ENCODE measurements at places on chromosomes 1 and 21.
A peak's percentile ranks its signal among the peaks of the same experiment; 100 is the strongest.

DNA sequence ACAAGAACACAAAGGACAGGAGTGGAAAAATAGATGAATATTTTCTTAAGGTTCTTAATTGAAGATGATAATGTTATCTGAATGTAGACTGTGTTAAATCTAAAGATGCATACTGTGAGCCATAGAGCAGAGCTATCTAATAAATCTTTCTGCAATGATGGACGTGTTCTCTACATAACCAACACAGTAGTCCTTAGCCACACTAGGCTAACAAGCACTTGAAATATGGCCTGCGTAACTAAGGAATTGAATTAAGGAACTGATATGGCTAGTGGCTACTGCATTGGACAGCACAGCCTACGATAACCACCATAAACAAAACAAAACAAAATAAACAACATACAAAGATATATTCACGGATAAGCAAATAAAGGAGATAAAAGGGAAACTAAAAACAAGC, 181.3 kb downstream of the LYPLAL1 start:
- DNase-seq = no peak

GRCh38 chr21:25561668-25562641, 45.3 kb downstream of the MRPL39 start:
- peak; percentile 57 for DNase-seq

- no peak for DNase-seq
Measured at GRCh38 chr1:88984569-88984968, 7.9 kb downstream of the KYAT3 start.

- DNase-seq = peak; percentile 11
Measured at GRCh38 chr1:144101397-144102045, 129.7 kb upstream of the FAM72C start.

DNA sequence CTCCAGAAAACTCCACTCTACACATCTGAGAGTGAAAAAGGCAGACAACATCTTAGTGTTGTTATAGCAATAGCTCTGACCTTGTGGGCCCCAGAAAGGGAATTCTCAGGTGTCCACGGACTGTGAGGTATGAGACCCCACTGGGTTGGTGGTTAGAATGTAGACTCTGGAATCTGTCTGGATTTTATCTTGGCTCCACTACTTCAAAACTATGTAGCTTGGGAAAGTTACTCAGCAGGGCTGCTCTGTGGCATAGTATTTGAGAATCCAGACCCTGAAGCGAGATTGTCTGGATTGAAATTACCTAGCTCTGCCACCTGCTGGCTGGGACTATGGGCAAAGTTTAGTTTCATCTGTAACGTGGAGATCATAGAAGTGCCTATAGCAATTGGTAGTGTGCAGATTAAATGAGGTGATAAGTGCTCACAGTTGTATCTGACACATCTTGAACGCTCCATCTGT, 25.8 kb downstream of the PRDM2 start:
- DNase-seq = peak; percentile 25

DNA sequence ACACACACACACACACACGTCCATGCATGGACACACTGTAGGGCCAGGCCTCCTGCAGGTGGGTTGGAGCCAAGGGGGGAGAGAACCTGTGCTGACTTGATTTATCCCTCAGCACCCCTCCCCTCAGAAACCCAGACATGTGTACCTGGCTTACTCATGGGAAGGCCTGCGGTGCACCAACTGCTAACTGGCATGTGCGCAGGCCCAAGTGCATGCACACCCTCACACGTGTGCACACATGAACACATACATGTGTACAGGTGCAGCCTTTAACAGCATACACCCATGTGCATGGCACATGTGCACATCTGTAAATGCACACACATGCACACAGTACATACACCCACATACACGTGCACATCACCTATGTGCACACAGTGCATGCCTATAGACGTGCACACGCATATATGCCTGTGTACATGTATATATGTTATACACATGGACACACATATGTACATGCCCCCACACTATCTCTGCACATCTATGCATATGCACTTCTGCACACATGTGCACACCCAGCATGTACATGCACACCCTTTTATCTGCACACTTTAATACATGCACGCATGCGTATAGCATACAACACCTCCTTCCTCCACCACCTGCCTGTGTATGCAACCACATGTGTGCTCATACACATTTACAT, 67.5 kb downstream of the TRIM11 start:
- no peak for DNase-seq

DNA sequence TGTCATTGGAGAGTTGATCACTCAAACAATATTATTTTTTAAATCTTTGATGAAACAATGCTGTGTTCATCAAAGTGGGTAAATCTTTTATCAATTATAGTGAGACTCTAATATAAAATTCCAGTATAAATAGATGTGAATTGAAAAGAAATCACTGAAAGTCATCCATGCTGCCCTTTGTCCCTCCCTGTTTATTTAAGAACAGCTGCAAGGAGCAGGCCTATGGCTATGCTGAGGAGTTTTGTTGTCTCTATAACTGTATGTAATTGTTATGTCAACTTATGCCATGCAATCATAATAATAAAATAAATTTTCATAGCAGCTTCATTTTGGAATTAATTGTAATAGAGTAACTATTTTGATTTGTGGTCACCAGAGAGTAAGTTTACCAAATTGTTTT, 1272.4 kb upstream of the ADGRL4 start:
- DNase-seq = no peak

- DNase-seq = no peak
Measured at GRCh38 chr1:231694465-231695077, 68.0 kb downstream of the DISC1 start.

- no peak for DNase-seq
Measured at GRCh38 chr21:15775981-15776380, 46.2 kb downstream of the USP25 start.

- no peak for DNase-seq
Measured at GRCh38 chr1:11514366-11514765, 35.4 kb downstream of the DISP3 start.

GRCh38 chr1:228373681-228374571, 32.7 kb downstream of the TRIM11 start:
- no peak for DNase-seq

- DNase-seq = no peak
Measured at GRCh38 chr1:223312705-223313414, 51.1 kb downstream of the SUSD4 start.

GRCh38 chr1:2555634-2556276, 416 bp upstream of the TNFRSF14 start:
- peak; percentile 86 for DNase-seq

- no peak for DNase-seq
Measured at GRCh38 chr1:172344444-172344843, 76.0 kb upstream of the C1orf105 start.

DNA sequence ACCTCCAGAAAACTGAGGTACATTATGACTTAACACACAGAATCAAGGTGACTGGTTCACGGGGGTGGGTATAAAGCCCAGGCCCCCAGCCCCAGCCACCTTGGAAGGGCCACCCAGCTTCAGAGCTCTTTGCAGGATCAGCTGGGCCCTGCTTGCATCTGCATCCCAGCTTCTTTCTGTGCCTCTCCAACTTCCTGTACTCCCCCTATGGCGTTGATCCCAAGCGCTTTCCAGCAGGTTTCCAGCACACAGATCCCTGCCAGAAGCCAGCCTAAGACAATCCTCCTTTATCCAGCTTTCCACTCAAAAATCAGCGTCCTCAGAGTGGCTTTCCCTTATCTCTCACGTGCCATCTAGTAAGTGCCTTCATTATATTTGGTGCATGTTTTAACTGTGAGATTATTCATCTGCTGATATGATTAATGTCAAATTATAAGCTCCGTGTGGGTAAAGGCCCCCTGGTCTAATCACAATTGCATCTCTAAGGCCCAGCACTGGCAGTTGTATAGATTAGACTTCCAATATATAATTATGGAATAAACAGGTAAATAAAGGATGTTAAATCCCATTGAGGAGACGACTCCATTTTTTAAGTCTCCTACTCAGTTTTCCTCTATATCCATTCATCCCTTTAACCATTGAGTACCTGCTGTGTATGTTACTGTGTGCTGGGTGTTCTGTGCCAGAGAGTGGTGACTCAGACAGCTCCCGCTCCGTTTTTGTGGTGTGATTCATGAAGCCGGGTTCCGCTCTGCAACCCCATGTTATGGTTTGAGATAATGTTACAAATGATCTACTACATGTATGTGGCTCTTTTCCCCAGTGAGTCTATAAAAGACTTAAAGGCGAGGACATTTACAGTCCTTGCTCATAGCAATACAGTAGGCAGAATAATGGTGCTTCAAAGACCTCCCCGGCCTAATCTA, 387.6 kb downstream of the PCP4 start:
- no peak for DNase-seq

DNA sequence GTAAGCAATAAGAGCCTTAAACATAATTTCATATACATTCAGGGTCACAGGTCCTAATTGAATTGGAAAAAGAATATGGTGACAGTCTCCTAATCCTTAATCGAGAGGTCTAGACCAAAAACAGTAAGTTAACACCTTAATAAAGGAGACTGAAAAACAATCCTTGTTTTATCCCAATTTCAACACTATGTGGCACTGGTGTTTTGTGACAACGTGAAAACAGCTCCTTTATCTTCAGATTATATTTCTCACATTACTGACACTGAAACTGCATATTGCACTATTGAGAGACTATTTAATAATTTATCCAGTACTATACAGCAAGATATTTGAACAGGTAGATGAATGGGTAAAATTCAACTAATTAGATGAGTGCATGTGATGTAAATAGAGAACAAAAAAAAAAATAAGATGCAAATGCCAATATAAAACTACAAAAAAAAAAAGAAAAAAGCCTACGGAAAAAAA, 34.1 kb downstream of the TP53BP2 start:
- no peak for DNase-seq

GRCh38 chr1:205592443-205593003, 39.3 kb downstream of the ELK4 start:
- no peak for DNase-seq

DNA sequence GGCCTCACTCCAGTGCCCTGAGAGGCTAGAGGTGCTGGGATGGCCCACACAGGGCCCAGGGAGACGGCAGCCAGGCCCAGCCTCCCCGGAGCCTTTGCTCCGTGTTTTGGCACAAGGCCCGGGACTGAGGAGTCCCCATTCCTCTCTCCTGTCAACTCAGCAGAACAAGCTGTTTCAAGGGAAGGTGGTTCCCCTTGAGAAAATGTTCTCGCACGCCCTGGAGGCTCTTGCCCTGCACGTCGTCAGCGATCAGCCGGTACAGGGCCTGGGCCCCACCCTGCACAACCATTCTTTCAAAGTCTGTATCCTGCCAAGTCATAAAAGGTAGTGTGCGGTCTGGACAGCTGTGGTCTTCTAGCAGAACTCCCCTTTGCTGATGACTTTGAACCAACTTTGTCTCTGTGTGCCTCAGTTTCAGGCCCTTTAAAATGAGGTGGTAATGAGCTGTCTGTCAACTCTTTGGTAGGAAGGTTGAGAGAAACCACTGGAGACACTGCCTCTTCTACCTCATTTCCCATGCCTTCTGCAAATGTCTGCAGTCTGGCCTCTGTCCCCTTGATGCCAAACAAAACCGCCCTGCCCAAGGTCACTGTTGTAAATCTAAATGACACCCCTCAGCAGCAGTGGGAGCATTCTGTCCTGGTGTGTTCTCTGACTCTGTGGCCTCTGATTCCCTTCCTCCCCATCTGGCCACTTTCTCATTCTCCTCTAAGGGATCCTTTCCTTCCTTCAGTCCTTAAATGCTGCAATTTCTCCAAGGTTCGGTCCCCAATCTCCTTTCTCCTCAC, 138.6 kb upstream of the JUN start:
- peak; percentile 82 for DNase-seq

DNA sequence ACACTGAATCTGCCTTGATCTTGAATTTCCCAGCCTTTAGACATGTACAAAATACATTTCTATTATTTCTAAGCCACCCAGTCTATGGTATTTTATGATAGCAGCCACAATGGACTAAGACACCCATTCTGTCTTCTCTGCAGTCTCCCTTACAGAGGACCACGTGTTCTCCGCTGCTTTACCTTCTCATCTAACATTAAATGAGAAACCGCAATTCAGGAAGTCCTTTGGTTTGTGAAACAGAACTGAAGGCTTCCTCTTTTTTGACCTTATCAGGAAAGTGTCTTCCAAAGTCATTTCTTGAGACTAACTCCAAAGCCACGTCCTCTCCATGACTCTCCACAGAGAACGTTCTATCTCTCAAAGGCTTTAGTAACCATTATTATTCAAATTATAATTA, 560.1 kb downstream of the OMA1 start:
- DNase-seq = no peak

GRCh38 chr1:222189218-222189617, 358.7 kb downstream of the HHIPL2 start:
- no peak for DNase-seq

DNA sequence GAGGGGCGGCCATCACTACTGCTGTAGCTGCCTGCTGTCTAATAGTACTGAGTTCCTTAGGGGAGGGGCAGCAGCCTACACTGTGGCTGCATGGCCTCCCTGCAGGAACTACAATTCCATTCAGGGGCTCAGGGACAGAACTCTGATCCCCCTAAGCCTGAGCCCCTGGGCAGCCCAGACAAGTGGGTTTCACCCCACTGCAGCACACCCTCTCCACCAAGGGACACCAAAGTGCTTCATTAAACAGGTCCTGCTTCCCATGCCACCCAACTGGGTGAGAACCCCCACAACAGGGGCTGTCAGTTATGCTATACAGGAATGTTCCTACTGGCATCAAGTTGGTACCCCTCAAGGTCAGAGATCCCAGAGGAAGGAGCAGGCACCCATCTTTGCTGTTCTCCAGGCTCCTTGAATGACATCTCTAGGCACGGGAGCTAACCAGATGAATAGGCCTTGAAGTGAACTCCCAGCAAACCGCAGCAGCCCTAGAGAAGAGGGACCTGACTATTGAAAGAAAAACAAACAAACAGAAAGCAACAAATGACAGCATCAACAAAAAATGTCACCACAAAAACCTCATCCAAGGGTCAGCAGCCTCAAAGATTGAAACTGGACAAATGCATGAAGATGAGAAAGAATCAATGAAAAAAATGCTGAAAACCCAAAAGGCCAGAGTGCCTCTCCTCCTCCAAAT, 437.4 kb downstream of the NUF2 start:
- DNase-seq = no peak

- no peak for DNase-seq
Measured at GRCh38 chr1:106111044-106111443, 945.4 kb upstream of the PRMT6 start.

GRCh38 chr21:42346441-42346840, 4.4 kb downstream of the TFF2 start:
- DNase-seq = no peak

GRCh38 chr1:23816906-23817305, 8.3 kb downstream of the HMGCL start:
- no peak for DNase-seq

DNA sequence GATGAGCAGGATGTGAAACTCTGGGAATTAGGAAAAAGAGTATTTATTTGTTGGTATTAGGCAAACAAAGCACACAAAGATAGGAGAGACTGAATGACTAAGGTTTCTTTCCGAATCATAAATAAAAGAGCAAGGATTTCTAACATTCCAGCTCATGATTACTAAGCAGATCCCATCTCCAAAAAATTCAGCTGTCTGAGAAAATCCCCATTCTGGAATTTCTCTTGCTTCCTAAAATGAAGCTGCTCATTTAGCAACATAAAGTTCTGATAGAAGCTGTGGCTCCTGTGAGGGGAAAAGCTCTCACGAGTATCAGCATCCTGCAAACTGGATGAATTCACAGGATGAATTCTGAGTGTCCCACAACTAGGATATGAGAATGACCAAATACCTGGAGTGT, 6.7 kb upstream of the SH2D5 start:
- no peak for DNase-seq
